ENCODE measurements at places on chromosomes 2 and 18.

GRCh38 chr18:69872661-69873060, 75.0 kb downstream of the CD226 start:
- DNase-seq = no peak

DNA sequence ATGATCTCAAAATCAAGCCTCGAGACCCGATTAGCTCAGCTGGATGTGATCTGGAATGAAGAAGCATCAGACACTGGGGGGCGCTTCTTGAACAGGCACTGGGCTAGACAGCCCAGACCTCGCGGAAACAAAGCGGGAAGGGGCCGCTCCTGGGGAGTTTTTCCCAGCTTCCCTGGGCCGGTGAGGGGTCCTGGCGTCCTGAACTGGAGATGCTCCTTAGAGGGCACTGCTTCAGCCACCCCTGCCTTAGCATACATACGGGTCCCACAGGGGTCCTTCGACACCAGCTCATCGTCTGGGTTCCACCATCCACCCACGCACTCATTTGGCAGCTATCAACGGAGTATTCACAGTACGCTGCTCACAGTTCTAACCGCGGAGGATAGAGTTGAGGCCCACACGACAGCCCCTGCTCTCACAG, 146.7 kb downstream of the TSN start:
- DNase-seq = no peak

DNA sequence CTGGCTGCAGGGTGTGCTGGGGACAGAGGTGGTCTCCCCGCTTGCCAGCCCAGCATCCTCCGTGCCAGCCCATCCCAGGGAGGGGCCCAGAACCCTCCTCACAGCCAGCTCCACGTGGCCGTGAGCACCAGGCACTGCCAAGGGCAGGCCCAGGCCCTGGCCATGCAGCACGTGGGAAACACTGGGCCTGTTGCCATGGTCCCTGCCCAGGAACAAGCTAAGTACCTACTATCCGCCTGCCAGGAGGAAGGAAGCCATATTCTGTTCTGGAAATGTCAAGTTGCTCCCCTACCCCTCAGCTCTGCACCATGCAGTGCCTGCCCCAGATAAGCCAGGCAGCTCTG, 250.6 kb downstream of the CYP26B1 start:
- DNase-seq = no peak

DNA sequence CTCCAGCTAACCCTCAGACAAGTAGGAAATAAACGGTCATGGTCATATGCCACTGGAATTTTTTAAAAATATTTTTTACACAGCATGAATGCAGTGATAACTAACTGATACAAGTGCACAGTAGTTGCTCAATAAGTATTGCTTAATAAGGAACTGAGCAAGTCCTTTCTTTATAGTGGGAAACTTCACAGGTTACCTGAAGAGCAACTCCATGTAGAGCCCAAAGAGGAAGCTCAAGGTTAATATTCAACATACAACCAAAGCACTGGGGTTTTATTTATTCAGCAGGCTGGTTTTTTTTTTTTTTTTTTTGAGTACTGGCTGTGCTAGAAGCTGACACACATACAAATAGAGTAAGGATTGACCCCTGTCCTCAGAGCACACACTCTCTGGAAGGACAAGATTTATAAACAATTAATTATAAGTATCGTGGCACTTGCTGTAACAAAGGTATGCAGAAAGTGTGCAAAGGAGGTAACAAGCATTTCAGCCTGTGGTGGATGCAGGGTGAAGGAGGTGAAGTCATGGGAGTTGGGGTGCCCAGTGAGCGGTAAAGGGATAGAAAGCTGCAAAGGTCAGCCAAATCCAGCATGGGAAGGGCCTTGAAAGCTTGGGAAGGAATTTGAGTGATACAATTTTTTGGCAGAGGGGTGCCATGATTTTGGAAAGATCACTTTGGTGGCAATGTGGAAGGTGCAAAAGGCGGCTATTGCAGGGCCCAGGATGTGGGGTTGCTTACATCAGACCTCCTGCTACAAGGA, 52.7 kb downstream of the ATOH8 start:
- DNase-seq = no peak

GRCh38 chr2:27891673-27892105, 1.2 kb downstream of the BABAM2 start:
- no peak for DNase-seq

GRCh38 chr18:67508146-67508545, 8.4 kb downstream of the DSEL start:
- DNase-seq = no peak

DNA sequence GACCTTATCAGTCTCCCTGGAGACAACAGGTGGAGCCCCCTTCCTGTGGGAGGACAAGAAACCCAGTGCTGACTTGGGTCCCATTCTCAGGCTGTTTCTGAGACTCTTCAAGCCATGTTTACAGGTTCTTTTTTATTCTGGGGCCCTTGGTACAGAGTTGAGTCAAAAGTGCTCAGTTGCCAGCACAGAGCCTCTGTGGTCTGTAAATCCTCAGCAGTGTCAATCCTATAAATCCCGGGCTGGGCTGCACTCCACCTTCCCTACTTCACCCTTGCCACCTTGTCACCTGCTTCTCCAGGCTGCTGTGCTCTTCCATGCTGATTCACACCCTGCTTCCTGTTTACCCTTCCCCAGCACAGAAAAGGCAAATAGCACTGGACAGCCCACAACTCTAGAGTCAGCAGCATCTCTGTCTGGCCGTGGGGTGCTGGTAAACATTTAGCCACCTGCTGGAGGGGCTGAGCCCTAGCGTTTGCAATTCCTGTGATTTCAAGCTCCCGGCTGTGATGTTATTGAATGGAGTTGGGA, 74.7 kb downstream of the TNFRSF11A start:
- DNase-seq = no peak

DNA sequence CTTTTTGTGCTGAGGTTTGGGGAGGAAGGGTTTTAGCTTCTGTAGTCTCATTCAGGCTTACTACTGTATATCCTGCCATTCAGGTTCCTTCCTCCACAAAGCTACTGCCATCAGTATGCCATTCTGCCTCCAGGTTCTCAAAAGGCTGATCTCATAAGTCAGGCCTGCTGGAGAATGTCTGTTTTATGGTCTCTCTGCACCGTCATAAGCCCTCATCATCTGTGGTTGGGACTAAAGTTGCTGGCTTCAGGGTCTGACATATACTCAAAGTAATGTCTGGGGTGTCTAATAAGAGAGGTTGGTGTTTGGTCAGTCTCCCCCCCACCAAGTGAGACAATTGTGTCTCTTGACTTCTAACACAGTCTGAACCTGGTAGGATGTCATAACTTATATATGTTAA, 36.2 kb upstream of the CCBE1 start:
- DNase-seq = no peak

DNA sequence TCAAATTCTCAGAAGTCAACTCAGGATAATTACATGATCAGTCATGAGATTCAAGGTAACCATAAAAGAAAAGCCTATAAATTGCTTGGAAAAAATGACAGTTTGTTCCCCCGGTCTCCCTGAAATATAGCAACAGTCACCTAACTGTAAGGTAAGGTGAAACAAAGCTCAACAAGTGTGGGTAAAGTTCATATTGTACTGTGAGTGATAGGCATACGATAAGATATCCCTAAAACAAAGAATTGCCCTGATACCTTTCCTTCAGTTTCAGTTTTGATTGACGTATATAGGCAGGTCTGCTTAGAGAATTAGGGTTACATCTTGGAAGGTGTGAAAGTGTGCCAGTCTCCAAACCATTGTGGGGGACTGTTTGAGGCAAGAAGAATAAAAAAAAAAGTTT, 4.0 kb upstream of the CCBE1 start:
- no peak for DNase-seq

- no peak for DNase-seq
These were observed 239.8 kb downstream of the HAUS1 start for GRCh38 chr18:46343931-46344372.

DNA sequence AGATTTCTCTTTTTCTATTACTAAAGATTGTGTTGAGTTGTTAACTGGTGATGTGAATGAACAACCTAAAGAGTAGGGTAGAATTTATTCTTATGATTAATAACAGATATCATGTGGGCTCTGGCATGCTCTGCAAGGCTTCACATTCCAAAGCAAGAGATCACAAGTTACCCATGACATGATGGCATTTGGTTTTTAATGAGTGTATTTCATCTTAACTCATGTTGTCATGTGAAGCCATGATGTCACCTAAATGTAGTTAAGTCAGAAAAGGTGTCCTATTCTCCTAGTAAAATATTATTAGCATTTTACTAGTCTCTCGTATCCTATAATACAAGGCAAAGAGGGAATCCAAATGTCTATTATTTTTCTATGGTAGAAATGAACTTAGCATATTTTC, 678.0 kb downstream of the ARHGAP15 start:
- DNase-seq = no peak

GRCh38 chr2:131493199-131493968, 1.2 kb upstream of the MZT2A start:
- no peak for DNase-seq

GRCh38 chr18:26386002-26386401, 159.8 kb downstream of the TAF4B start:
- DNase-seq = peak; percentile 81

- DNase-seq = peak; percentile 86
These were observed 52.9 kb downstream of the SCG2 start for GRCh38 chr2:223549215-223549614.

DNA sequence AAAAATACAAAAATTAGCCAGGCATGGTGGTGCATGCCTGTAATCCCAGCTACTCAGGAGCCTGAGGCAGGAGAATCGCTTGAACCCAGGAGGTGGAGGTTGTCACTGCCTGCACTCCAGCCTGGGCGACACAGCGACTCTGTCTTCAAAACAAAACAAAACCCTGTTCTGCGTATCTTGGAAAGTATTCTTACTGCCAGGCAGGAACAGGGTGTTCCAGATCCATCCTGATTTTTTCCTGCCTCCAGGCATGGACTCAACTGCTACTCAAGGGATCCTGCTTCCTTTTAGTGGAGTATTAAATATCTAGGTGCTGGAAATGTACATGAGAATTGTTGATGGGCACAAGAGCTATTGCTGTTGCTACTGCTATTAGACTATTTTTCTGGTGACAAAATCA, 12.3 kb downstream of the HSPD1 start:
- no peak for DNase-seq

DNA sequence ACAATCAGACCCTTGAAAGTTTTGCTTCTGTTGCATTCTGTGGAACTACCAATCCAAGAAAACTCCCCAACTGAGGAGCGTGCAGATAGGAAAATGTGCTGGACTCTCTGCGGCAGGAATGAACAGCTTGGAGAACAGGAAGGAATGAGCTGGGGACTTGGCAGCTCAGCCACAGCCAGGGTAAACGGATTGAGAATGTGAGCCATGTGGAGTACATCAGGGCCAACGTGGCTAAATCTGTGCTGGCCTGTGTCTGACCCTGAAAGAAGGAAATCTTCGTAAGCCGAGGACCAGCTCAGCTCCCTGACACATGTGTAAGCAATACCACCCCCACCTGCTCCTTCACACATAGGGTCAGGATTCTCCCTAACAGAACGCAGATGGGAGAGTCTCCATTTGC, 1023.7 kb downstream of the BCL11A start:
- DNase-seq = no peak

DNA sequence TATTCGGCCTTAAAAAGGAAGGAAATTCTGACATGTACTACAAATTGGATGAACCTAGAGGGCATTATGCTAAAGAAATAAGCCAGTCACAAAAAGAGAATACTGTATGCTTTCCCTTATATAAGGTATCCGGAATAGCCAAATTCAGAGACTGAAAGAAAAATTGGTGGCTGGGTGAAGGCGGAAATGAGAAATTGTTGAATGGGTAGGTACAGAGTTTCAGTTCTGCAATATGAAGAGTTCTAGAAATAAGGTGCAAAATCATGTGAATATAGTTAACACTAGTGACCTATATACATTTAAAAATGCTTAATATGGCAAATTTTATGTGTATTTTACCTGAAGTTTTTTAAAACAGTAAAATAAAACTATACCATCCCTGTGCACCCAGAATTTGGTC, 43.1 kb downstream of the RMP24 start:
- DNase-seq = no peak

DNA sequence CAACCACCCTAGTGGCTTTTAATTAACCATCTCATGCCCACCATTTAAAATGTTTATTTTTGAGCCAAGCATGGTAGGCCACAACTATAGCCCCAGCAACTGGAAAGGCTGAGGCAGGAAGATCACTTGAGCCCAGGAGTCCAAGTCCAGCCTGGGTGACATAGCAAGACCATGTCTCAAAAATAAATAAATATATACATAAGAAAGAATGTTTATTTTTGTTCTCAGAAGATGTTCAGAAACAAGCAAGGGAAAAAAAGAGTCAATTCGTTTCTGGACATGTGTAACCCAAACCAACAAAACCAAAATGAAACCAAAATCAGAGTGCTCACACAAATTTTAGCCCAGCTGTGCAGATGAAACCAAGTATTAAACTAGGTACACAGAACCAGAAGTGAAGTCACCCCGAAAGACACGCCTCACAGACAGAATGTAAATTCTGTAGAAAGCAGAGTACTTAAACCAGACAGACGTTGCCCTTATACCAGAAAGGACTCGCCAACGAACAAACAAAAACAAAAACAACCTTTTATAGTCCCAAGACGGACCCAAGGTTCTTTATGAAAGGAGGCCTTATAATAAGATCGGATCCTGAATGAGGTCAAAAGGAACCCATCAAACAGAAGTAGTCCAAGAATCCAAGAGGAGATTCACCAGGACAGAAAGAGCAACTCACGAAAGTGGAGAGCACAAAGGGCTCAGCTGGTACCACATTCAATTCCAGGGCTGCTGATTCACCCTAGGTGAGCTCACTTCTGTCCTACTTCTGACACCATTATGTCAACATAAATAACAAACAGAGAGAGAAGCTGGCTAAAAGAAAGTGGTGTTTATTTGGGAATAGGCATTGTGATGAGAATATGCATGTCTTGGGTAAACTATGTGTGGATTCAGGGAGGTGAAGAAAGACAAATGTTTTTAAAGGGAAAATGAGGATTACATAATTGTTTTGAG, 31.8 kb upstream of the MTCL1 start:
- DNase-seq = no peak

DNA sequence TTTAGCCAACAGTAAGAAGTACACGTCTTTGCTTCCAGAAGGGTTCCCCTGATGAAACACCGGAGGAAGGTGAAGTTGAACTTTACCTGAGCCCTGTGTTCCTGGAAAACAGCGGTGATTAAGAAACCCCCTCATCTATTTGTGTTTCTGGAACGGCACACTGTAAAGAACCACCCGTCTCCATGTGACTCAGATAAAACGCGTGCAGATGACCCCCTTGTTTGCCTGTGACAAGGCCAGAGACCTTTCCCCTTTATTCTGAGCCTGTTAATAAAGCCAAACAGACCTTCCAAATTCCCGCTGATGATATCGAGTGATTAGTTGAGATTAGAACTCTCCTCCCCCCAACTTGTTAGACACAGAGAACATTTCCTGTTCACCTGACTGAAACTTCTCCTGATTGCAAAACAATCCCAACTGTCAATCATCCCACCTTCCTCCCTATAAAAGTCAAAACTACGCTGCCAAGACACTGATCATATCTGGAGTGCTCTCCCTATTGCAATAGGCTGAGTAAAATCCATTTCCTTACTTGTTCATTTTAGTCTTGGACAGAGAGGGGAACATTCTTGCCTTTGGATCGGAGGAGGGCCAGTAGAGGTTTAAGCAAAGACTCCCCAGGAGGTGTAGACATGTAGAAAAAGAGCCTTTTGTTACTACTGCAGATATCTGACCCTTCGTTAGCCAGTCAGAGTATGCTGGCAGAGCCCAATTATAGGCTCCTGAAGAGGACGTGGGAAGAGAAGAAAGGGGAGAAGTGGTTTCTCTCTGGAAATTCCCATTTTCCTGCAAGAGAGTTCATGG, 914 bp upstream of the IWS1 start:
- no peak for DNase-seq
